ENCODE measurements at places on chromosomes 6 and 20. TPM values are rescaled to one million over a fixed set of nuclear protein-coding genes. Genes with fewer than 3 reads are reported as not detected.

DNA sequence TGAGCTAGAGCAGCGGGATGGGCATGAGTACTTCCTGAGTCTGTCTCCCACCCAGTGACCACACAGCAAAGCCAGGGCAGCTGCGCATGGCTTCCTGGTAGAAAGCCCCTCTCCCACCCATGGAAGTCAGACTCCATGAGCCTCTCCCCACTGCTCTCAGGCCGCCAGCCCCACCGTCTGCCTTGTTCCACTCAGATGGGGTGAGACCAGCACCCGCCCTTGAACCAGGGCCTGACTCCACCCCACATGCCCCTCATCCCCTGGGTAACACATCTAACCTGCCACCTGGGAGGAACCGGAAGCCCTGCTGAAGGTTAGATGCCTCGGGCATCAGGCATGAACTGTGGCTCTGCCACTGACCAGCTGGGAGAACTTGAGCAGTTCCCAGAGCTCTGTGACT, 227.8 kb downstream of the NRN1 start:
- DNase-seq, result no peak

GRCh38 chr6:11381801-11382513, 149.5 kb upstream of the NEDD9 start:
- peak; percentile 43 for DNase-seq

Gene ARFGEF3
- not detected for total RNA-seq

GRCh38 chr20:3711484-3711941, 887 bp downstream of the SIGLEC1 start:
- DNase-seq, result no peak

DNA sequence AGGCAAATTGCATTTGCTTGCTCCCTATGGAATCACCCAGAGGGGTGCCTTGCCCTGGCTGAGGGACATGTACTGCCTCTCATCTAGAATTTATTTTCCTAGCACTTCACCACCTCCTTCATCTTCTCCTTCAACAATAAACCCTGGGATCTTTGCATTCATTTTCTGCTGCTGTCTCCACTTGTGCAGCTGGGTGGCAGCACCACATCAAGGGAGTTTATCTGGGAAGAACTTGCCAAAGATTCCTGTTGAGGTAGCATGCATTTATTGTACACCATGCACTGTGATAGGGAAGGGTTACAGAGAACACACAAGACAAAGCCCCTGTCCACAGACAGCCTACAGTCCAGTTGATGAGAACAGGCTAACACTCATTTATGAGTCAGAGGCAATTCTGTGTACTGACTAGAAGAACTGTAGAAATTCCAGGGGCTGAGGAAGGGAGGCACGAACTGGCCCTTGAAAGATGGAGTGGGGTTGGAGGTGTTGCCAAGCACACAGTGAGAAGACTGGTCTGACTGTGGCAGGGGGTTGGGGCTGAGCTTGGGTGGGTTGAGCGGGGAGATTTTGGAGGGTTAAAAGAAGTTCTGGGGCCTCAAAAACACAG, 17.5 kb downstream of the C20orf173 start:
- no peak for DNase-seq

Gene MROH8
- total RNA-seq, result 1.9 TPM
